ENCODE measurements at places on chromosomes 7 and 10. TPM values are rescaled to one million over a fixed set of nuclear protein-coding genes. Genes with fewer than 3 reads are reported as not detected.

The MYO3A gene
- polyA plus RNA-seq, result not detected

The CRYGN gene
- polyA plus RNA-seq, result 0.60 TPM

The RAB19 gene
- 8.2 TPM for polyA plus RNA-seq

The KBTBD2 gene
- 16.0 TPM for polyA plus RNA-seq

The CUBN gene
- polyA plus RNA-seq, result not detected

The ABCB1 gene
- 17.6 TPM for polyA plus RNA-seq

The CFTR gene
- 13.2 TPM for polyA plus RNA-seq

The GDI2 gene
- polyA plus RNA-seq, result 179 TPM

The PLXDC2 gene
- polyA plus RNA-seq, result 5.0 TPM

The APBB1IP gene
- 11.4 TPM for polyA plus RNA-seq

The GIMAP4 gene
- polyA plus RNA-seq, result 11.4 TPM
